ENCODE measurements at places on chromosomes 6 and 20. TPM values are rescaled to one million over a fixed set of nuclear protein-coding genes. Genes with fewer than 3 reads are reported as not detected.

Gene KCNK17
- not detected for total RNA-seq

Gene SYNDIG1
- not detected for total RNA-seq

Gene GRM1
- 0.11 TPM for total RNA-seq

- H3K4me1 ChIP-seq = peaks cover 3% of the 10 kb centered on the region
- no peaks in the 10 kb centered on the region for H3K36me3 ChIP-seq
- H3K27me3 ChIP-seq = no peaks in the 10 kb centered on the region
- H3K27ac ChIP-seq = peak overlapping the region; percentile 100
- no peak for DNase-seq
Observed at GRCh38 chr6:89081129-89081422, 525 bp downstream of the PNRC1 start.

- no peaks in the 10 kb centered on the region for H3K4me1 ChIP-seq
- no peak for DNase-seq
- H3K4me3 ChIP-seq = no peak overlapping the region
- H3K36me3 ChIP-seq = no peaks in the 10 kb centered on the region
Observed at GRCh38 chr6:6230286-6230685, 90.2 kb downstream of the F13A1 start.

- H3K4me3 ChIP-seq = peak within 1 kb of the TSS; percentile 44
- no peaks in the 10 kb centered on the region for H3K27me3 ChIP-seq
- no peak within 1 kb of the TSS for H3K27ac ChIP-seq
- peak; percentile 22 for DNase-seq
- no peaks in the 10 kb centered on the region for H3K36me3 ChIP-seq
- peaks cover 5% of the 10 kb centered on the region for H3K4me1 ChIP-seq
Observed at GRCh38 chr6:127118298-127119101, at the start of gene RSPO3. TSS of gene RSPO3 (plus strand) at chr6:127118671. CDS start at chr6:127119193, 522 bp downstream.

- H3K4me3 ChIP-seq = peak overlapping the region; percentile 27
Observed at GRCh38 chr6:113564371-113565171, 292.6 kb upstream of the MARCKS start.

DNA sequence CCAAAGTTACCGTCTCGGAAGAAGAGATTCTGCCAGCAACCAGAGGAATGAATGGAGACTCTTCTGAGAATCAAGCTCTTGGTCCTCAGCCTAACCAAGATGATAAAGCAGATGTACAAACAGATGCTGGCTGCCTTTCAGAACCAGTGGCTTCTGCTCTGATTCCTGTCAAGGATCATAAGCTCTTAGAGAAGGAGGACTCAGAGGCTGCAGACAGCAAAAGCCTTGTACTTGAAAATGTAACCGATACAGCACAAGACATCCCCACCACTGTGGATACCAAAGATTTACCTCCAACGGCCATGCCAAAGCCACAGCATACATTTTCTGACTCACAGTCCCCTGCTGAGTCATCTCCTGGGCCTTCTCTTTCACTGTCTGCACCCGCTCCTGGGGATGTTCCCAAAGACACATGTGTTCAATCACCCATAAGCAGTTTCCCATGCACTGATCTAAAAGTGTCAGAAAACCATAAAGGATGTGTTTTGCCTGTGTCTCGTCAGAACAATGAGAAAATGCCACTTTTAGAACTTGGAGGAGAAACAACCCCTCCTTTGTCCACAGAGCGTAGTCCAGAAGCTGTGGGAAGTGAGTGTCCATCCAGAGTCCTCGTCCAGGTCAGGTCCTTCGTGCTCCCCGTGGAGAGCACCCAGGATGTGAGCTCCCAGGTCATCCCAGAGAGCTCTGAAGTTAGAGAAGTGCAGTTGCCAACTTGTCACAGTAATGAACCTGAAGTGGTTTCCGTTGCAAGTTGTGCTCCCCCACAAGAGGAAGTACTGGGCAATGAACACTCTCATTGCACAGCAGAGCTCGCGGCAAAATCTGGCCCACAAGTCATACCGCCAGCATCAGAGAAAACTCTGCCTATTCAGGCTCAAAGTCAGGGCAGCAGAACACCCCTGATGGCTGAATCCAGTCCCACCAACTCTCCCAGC lies 109.6 kb downstream of the RTN4IP1 start:
- DNase-seq = no peak
- H3K4me1 ChIP-seq = no peaks in the 10 kb centered on the region
- no peaks in the 10 kb centered on the region for H3K36me3 ChIP-seq

DNA sequence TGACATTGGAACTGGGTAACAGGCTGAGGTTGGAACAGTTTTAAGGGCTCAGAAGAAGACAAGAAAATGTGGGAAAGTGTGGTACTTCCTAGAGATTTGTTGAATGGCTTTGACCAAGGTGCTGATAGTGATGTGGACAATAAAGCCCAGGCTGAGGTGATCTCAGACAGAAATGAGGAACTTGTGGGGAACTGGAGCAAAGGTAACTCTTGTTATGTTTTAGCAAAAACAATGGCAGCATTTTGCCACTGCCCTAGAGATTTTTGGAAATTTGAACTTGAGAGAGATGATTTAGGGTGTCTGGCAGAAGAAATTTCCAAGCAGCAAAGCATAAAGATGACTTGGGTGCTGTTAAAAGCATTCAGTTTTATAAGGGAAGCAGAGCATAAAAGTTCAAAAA lies 474.7 kb upstream of the ADGRB3 start:
- H3K27ac ChIP-seq = no peak overlapping the region
- H3K4me1 ChIP-seq = no peaks in the 10 kb centered on the region
- no peaks in the 10 kb centered on the region for H3K27me3 ChIP-seq
- H3K36me3 ChIP-seq = no peaks in the 10 kb centered on the region

GRCh38 chr6:163776196-163776905 lies 361.8 kb downstream of the QKI start:
- no peak for DNase-seq
- H3K36me3 ChIP-seq = no peaks in the 10 kb centered on the region
- H3K27me3 ChIP-seq = no peaks in the 10 kb centered on the region
- no peak overlapping the region for H3K4me3 ChIP-seq
- H3K4me1 ChIP-seq = no peaks in the 10 kb centered on the region
- H3K27ac ChIP-seq = no peak overlapping the region

- DNase-seq = peak; percentile 48
- H3K36me3 ChIP-seq = no peaks in the 10 kb centered on the region
- H3K4me3 ChIP-seq = no peak overlapping the region
Observed at GRCh38 chr20:40868551-40869217, 159.9 kb upstream of the TOP1 start.
